ENCODE measurements at places on chromosomes 11 and 22.

DNA sequence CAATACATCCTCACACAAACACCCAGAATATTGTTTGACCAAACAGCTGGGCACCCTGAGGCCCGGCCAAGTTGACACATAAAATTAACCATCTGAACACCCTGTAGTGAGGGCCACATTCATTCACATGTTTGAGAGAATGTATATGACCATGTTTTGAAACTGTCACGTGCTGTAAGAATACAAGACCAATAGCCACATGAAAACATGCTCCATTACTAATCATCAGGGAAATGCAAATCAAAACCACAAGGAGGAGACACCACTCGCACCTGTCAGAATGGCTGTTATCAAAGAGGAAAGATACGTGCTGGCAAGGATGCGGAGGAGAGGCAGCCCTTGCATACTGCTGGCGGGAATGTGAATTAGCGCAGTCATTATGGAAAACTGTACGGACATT lies 38.3 kb upstream of the IGSF9B start:
- H3K4me3 ChIP-seq = no peak overlapping the region
- no peaks in the 10 kb centered on the region for H3K4me1 ChIP-seq
- H3K27me3 ChIP-seq = no peaks in the 10 kb centered on the region
- DNase-seq = no peak

GRCh38 chr11:64259533-64260067 lies 8.3 kb downstream of the PLCB3 start:
- no peak overlapping the region for H3K27ac ChIP-seq
- DNase-seq = no peak
- no peaks in the 10 kb centered on the region for H3K36me3 ChIP-seq
- H3K27me3 ChIP-seq = no peaks in the 10 kb centered on the region
- H3K4me1 ChIP-seq = no peaks in the 10 kb centered on the region

GRCh38 chr11:114075891-114076441 lies 16.5 kb downstream of the ZBTB16 start:
- H3K27me3 ChIP-seq = no peaks in the 10 kb centered on the region
- no peaks in the 10 kb centered on the region for H3K36me3 ChIP-seq
- DNase-seq = peak; percentile 52
- H3K4me1 ChIP-seq = peaks cover 24% of the 10 kb centered on the region

DNA sequence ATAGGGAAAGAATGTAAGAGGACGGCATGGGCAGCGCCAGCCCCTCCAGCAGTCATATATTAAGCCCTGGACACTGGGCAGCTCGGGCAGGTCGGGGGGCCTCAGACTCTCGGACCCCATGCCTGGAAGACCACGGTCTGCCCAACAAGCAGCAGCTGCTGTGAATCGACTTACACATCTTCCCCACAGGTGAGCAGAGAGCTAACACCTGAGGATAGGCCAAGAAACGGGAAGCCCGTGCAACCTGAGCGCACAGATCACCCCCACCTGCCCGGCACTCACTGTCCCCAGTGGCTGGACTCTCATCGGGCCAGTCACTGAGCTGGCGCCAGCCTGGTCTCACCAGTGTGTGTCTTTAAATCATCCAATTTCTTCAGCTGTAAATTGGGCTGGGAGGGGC lies 4.7 kb upstream of the TCF20 start:
- H3K27ac ChIP-seq = no peak overlapping the region
- no peaks in the 10 kb centered on the region for H3K4me1 ChIP-seq
- DNase-seq = no peak
- H3K27me3 ChIP-seq = no peaks in the 10 kb centered on the region
- no peak overlapping the region for H3K4me3 ChIP-seq
- no peaks in the 10 kb centered on the region for H3K36me3 ChIP-seq

DNA sequence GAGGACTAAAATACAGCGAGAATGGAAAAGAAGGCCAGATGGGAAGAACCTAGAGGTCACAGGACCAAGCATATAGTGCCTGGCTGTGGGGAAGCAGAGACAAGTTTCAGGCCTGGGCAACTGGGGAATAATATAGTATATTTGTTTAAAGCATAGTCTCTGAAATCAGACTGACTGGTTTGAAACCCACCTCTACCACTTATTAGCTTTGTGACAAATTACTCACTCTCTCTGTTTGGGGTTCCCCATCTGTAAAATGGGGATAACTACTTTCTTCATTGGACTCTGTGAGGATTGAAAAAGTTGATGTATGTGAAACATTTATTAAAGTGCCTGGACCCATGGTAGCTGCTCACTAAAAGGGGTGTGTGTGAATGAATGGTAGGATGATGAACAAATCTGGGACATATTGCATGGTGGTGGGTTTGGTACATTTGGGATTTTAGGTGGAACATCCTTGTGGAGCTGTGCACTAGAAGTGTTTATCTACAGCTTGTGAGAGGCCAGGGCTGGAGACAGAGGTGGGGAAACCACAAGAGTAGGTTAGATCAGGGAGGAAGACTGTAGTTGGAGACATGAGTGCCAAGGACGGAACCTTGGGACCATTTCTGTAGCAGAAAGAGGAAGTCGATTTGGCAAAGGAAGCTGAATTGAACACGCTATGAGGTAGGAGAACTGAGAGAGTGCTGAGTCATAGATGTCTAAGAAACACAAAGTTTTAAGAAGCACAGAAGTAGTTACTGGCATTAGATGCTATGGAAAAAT lies 52.6 kb downstream of the SWAP70 start:
- H3K27me3 ChIP-seq = no peaks in the 10 kb centered on the region
- no peak for DNase-seq
- no peaks in the 10 kb centered on the region for H3K4me1 ChIP-seq

- DNase-seq = no peak
- no peaks in the 10 kb centered on the region for H3K36me3 ChIP-seq
- H3K4me1 ChIP-seq = no peaks in the 10 kb centered on the region
- H3K4me3 ChIP-seq = no peak overlapping the region
- no peaks in the 10 kb centered on the region for H3K27me3 ChIP-seq
These were observed 345.1 kb upstream of the C11orf87 start for GRCh38 chr11:109076870-109077269.

GRCh38 chr22:44047891-44048301 lies 23.8 kb downstream of the PARVB start:
- H3K4me3 ChIP-seq = no peak overlapping the region
- no peaks in the 10 kb centered on the region for H3K4me1 ChIP-seq
- H3K27ac ChIP-seq = no peak overlapping the region

- peak; percentile 73 for DNase-seq
- no peak overlapping the region for H3K4me3 ChIP-seq
- peak overlapping the region; percentile 77 for H3K27ac ChIP-seq
- H3K36me3 ChIP-seq = no peaks in the 10 kb centered on the region
- H3K27me3 ChIP-seq = no peaks in the 10 kb centered on the region
- H3K4me1 ChIP-seq = no peaks in the 10 kb centered on the region
These were observed 53.4 kb downstream of the CD44 start for GRCh38 chr11:35192347-35192746.

GRCh38 chr22:45231293-45231692 lies 9.4 kb downstream of the KIAA0930 start:
- no peak for DNase-seq
- H3K27me3 ChIP-seq = no peaks in the 10 kb centered on the region
- H3K4me3 ChIP-seq = no peak overlapping the region
- no peaks in the 10 kb centered on the region for H3K36me3 ChIP-seq
- H3K27ac ChIP-seq = no peak overlapping the region

DNA sequence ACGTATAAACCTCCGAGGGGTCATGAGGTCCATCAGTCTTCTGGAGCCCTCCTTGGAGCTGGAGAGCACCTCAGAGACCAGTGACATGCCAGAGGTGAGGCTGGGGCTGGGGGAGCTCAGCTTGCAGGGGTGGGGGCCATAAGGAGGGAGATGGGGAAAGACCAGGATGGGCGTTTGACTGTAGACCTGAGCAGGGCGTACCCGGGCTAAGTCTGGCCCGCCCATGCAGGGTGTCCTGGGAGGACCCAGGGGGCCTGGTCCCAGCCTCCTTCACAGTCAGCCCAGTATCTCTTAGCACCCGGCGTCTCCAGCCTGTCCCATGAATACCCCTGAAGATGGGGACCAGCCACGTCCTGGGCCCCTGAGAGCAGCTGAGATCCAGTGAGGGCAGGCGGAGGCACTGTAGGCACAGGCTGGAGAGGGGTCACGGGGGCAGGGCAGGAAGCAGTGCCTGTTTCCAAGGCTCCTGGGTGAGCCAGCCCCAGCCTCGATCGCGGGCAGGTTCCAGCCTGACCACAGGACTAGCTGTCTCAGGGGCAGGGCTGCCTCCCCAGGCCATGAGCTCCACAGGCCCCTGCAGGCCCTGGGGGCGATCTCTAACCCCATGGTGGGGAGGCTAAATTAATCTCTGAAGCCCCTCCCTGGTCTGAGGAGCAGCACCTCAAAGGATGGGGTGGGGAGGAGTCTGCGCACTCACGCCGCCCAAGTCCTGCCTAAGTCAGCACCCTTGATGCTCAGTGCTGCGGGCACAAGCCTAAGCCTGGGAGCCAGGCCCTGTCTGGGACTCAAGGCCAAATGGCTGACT lies 7.1 kb downstream of the SSH3 start:
- H3K27ac ChIP-seq = no peak overlapping the region
- no peaks in the 10 kb centered on the region for H3K4me1 ChIP-seq
- H3K4me3 ChIP-seq = no peak overlapping the region
- no peaks in the 10 kb centered on the region for H3K36me3 ChIP-seq
- H3K27me3 ChIP-seq = no peaks in the 10 kb centered on the region

DNA sequence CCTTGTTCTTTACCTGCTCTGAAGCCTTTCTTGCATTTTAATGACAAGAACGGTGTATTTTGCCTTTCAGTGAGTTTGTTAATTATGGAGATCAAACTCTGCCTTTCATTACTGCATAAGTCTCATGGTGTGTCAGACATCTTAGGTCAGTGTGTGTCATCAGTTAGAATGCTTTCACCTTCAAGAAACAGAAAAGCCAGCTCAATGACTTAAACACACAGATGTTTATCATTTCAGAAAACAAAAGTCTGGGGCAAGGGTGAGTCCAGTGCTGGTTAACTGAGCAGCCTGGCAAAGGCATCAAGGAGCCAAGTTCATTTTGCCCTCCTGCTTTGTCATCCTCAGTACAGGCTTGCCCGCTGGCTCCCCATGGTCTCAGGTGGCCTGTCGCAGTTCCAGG lies 54.5 kb downstream of the PACS1 start:
- H3K36me3 ChIP-seq = no peaks in the 10 kb centered on the region
- H3K4me3 ChIP-seq = no peak overlapping the region
- DNase-seq = no peak
- H3K4me1 ChIP-seq = peaks cover 2% of the 10 kb centered on the region

GRCh38 chr11:113141010-113141409 lies 173.4 kb upstream of the TTC12 start:
- H3K4me3 ChIP-seq = no peak overlapping the region
- DNase-seq = no peak
- no peaks in the 10 kb centered on the region for H3K36me3 ChIP-seq
- H3K27ac ChIP-seq = no peak overlapping the region
- H3K4me1 ChIP-seq = no peaks in the 10 kb centered on the region

- no peaks in the 10 kb centered on the region for H3K4me1 ChIP-seq
- no peak for DNase-seq
- H3K4me3 ChIP-seq = no peak overlapping the region
- no peaks in the 10 kb centered on the region for H3K36me3 ChIP-seq
- no peak overlapping the region for H3K27ac ChIP-seq
These were observed 12.6 kb downstream of the ZNF143 start for GRCh38 chr11:9473408-9473807.

DNA sequence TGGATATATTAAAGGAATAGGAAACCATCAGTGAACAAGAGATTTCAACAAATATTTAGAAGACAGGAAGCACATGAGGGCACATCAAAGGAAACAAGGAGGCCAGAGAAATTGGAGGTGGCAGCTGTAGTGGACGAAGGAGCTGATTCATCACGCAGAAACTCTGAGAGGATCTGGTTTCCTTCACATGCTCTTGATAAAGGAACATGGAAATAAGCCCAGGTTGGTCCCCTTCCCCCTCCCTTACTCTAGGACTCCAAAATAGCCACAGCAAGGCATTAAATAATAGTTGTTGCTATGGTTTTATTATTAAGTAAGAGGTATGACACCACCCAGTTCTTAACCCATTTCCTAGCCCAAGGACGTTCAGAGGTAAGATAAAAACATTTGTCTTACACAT lies 11.3 kb downstream of the IZUMO1R start:
- H3K36me3 ChIP-seq = no peaks in the 10 kb centered on the region
- peak overlapping the region; percentile 45 for H3K27ac ChIP-seq
- H3K4me3 ChIP-seq = no peak overlapping the region
- H3K4me1 ChIP-seq = peaks cover 9% of the 10 kb centered on the region
- no peaks in the 10 kb centered on the region for H3K27me3 ChIP-seq

DNA sequence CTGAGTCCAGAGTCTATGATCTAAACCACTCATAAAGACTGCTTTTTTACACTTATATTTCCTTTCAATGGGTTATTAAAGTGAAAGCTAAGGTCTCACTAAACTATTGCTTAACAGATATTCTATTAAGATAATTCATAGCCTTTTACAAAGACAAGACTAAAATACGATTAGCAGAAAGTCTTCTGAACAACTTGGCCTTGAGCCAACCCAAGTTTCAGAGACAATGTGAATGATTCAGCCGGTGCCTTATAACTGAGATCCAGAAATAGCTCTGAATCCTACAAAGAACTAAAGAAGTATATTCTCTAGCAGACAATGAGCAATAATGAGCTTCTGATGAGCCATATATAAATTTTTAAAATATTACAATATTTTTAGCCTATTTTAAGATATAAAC lies 41.5 kb upstream of the CARD18 start:
- no peaks in the 10 kb centered on the region for H3K36me3 ChIP-seq
- no peaks in the 10 kb centered on the region for H3K27me3 ChIP-seq
- H3K27ac ChIP-seq = no peak overlapping the region
- no peak overlapping the region for H3K4me3 ChIP-seq

DNA sequence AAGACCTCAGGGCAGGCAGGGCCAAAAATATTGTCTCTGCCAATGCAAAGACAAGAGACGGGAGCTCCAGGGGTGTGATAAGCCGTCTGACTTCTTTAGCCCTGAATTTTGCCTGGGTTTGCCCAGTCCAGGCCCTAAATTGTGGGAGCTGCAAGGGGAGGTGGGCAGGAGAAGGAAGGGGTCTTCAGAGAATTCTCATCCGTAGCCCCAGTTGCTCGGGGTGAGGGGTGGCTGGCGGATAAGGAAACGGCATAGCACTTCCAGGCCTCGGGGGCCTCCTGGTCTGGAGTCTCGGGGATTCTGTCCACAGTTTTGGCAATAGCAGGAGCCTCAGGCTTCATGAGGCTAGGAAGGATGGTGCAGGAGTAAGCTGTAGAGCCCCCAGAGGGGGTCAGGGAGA lies 7.4 kb downstream of the CD5 start:
- H3K27me3 ChIP-seq = no peaks in the 10 kb centered on the region
- H3K36me3 ChIP-seq = no peaks in the 10 kb centered on the region
- H3K4me3 ChIP-seq = no peak overlapping the region
- H3K4me1 ChIP-seq = no peaks in the 10 kb centered on the region

DNA sequence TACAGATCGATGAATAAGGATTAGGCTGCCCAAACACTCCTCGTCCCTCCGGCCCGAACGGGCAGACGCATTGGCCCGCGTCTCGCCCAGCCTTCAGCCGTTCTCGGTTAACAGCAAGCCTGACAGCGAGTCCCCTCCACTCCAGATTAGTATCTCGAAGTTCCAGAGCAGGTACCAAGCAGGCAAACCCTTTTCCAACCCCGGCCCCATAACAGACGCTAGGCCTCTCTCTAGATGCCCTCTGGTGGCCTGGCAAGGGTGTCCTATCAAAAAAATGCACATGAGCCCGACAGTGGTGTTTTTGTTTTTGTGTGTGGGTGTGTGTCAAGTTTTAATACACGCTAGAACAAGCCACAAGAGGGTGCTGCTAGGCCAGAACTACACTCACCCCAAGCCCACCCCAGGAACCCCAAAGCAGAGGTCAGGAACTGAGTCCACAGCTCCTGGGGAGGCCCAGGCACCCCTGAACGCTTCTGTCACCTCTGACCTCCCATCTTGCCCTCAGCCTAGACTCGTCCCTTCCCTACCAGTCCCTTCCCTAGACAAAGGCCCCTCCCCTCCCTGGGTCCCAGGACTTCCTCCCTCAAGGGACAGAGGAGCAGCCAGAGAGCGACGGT lies 658 bp upstream of the ARFGAP2 start:
- H3K27me3 ChIP-seq = no peaks in the 10 kb centered on the region
- peaks cover 3% of the 10 kb centered on the region for H3K4me1 ChIP-seq
- H3K27ac ChIP-seq = peak overlapping the region; percentile 98
- H3K4me3 ChIP-seq = peak overlapping the region; percentile 86

All from uterus (tissue), 4 donors.